Myocyte (in vitro differentiated cells): ENCODE measurements at places on chromosomes 7 and 10. TPM values are rescaled to one million over a fixed set of nuclear protein-coding genes. Genes with fewer than 3 reads are reported as not detected.
A peak's percentile ranks its signal among the peaks of the same experiment; 100 is the strongest.

DNA sequence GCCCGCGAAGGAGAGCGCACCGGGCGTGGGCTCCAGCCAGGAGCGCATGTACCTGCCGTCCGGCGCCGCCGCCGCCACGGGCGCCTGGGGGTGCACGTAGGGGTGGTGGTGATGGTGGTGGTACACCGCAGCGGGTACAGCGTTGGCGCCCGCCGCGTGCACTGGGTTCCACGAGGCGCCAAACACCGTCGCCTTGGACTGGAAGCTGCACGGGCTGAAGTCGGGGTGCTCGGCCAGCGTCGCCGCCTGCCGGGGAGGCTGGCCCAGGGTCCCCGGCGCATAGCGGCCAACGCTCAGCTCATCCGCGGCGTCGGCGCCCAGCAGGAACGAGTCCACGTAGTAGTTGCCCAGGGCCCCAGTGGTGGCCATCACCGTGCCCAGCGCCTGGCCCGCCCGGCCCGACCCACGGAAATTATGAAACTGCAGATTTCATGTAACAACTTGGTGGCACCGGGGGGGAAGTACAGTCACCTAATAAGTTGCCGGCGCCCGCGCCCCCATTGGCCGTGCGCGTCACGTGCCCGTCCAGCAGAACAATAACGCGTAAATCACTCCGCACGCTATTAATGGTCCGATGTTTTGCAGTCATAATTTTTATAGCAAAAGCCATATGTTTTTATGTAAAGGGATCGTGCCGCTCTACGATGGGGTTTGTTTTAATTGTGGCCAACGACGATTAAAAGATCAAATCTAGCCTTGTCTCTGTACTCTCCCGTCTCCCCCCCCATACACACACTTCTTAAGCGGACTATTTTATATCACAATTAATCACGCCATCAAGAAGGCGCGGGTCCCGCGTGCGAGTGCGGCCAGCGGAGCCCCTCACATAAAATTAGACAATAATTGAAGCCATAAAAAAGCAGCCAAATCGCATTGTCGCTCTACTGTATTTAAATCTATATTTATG is at the start of gene HOXA9:
TSS of gene HOXA9 (minus strand) at position 449 of the 907 bp plus-strand sequence. CDS start at position 369, 80 bp downstream.
- DNase-seq, result peak; percentile 91

DNA sequence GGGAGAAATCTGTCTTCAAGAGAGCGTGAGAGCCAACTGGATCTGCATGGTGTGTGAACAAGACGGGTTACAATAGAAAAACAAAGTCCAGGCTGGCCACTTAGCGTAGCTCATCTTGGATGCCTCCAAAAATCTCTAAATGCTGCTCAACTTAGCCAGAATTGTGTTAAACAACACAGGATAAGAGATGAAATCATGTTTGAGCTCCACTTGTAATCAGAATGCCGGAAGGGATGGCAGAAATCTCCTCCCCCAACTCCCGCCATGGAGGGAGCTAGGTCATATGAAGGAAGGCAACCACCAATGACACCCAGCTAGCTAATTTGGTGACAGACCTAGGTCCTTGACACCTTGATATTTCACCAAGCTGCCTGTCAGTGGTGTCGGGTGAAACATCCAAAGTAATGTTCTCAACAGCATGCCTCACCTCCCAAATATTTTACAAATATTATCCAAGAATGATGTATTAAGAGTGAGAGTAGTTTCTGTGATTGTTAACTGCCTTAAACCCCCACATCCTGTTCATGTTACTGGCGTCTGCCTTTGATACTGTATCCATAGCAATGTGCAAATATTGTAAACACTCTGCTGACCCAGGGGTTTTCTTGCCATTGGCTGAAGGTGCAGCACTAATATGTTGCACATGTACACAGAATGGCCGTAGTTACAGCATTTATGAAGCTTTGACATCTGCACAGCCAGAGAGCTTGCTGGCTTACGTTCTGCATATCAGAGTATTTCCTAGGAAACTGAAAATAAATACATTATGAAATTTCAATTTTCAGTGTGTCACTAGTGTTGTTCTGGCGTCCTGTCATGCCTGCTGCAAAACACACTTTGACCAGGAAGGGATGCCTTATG is 25.8 kb downstream of the TMEM254 start:
- peak; percentile 10 for DNase-seq

DNA sequence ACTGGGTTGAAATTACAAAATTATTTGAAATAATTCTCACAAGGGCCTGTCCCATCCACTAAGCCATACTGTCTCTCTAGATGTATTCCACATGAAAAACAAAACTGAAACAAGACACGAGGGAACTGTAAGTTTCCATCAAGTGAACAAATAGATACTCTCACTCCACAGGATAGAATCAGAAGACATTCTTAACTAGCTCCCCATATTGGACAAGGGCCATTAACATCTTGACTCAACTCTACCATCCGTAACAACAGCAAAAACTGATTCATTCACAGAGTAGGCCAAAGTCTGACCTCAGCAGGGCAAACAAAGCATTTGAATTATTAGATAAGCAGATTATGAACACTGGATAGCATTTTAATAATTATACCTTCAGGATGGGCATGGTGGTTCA is 29.1 kb downstream of the UBE2H start:
- peak; percentile 24 for DNase-seq

The UROS gene
- total RNA-seq, result 94.3 and 106 TPM in 2 replicates

DNA sequence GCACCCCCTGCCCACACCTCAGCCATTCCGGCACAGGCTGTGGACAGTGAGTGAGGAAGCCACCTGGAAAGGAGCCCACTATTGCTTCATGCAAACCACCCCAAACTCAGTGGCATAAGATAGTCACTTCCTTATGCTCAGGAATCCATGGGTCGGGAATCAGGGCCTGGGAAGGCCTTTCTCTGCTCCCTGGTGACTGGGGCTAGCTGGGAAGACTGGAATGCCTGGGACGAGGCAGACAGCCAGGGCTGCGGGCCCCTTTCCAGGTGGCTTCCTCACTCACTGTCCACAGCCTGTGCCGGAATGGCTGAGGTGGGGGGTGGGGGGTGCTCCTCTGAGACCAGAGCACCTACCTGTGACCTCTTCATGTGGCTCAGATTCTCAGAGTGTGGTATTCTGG is 74.1 kb upstream of the GRB10 start:
- DNase-seq, result no peak

DNA sequence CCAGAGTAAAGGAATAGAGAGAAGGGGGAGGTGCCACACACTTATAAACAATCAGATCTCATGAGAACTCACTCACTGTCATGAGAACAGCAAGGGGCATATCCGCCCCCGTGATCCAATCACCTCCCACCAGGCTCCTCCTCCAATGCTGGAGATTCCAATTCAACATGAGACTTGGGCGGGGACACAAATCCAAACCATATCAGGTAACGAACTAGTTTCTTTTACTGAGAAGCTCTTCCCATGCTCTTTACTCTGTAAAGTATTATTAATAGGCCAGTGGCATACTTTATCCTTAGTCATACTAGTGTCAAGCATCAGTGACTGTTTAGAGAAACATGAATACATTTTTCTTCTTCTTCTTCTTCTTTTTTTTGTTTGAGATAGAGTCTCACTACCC is 39.4 kb upstream of the ZNF488 start:
- DNase-seq, result peak; percentile 26

GRCh38 chr7:16359216-16359615 is 62.1 kb downstream of the CRPPA start:
- DNase-seq, result no peak

The SYT15 gene
- total RNA-seq, result 0.03 TPM in 1 of 2 replicates, not detected in the other

DNA sequence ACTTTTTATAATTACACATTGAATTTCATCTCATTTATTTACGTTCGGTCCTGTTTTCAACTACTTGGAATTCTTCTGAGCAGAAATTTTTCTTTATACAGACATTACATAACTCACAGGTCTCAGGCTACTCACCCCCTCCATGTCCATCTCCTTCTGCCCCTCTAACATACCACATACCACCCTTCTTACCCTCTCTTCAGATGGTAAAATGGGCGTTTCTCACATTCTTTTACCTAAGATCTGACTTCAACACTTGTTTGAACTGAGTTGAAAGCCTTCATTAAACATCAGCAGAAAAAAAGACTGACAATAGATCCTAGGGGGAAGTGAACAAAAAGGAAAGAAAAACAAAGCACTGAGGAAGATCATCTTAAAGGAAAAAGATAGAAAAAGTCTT is 309.7 kb downstream of the CTNNA3 start:
- DNase-seq, result no peak

GRCh38 chr10:60767424-60767823 is 10.9 kb upstream of the CDK1 start:
- no peak for DNase-seq

DNA sequence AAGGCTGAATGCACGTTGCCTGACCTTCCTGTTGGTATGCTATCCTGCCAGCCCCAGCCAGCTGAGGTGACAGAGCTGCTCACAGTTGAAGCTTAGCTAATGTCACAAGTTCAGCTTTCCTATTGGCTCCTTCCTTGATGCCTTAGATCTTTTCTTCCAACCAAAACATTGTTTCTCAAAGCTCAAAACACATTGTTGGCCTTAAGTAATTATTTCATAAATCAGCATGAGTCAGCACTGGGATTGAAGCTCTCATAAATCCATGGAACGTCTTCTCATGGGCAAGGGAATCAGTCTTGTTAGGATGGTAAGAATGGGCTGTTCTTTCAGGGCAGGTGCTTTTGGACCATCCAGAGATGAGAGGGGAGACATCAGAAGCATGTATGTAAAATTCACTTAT is 128.1 kb upstream of the SAMD8 start:
- DNase-seq, result no peak
